ENCODE measurements at places on chromosomes 7 and 10. TPM values are rescaled to one million over a fixed set of nuclear protein-coding genes. Genes with fewer than 3 reads are reported as not detected.

GRCh38 chr10:5165738-5166137 is 19.2 kb downstream of the AKR1C8 start:
- DNase-seq, result no peak

DNA sequence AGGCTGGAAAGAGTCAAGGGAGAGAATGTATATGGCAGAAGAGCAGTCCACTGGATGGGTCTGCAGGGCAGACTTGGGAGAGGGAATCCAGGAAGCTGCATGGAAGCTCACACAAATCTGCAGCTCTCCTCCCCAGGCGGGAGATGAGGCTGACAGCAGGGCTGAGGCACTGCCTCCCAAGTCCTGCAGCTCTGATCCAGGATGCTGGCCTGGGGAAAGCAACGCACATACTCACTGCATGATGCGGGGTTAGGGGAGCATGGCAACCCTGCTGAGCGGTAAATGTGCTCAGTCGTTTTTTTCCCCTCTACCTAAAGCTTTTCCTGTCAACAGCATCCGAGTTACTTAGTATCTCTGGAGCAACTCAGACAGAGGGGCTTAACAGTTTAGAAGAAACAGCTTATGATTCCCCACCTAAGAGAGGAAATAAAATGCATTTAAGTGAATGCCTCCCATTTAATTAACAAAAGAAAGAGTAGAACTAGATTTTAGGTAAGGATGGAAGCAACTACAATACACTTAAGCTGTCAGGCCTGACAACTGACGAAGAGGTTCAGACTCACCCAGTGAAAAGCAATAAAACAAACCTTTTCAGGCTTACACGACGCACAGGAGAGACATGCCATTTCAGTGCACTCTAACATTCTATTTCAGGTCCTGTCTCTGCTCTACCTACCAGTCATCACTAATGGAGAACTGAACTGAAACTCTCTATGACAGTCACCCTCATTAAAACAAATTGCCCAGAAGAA is 37.0 kb downstream of the CHCHD3 start:
- no peak for DNase-seq

GRCh38 chr7:25429731-25430130 is 201.4 kb upstream of the NPVF start:
- no peak for DNase-seq

The OPN1SW gene
- not detected for polyA plus RNA-seq

The MINPP1 gene
- polyA plus RNA-seq, result 9.7 TPM

The TLX1 gene
- not detected for polyA plus RNA-seq

The ARMC3 gene
- polyA plus RNA-seq, result 1.6 TPM

All from brain (organoid and tissue), 16 donors.